ENCODE measurements at places on chromosomes 1 and 21.

- DNase-seq, result no peak
Measured at GRCh38 chr1:159925719-159926078, 392 bp upstream of the TAGLN2 start.

DNA sequence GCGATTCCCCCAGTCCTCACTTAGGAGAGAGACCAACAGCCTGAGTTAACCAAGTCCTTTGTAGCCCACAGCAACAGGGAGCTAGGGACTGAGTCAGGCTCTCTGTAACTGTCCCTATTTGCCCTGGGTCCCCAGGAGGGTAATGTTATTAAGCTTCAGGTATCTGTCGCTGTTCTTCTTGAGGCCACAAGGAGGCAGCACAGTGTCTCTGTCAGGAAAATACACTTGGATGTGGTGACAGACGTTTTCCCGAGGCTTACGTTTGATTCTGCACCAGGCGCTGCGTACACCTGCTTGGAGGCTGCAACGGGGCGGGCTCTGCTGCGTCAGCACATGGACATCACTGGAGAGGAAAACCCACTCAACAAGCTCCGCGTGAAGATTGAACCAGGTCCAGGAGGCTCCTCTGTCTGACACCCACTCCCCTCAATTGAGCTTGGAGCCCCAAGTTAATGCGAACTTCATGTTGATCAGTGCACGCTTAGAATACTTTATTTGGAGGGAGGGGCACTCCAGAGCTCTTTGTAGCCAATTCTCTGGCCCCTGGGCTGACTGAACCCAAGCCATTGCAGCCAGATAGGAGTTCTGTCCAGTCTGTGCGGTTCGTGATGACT is 10.7 kb upstream of the ELF3 start:
- no peak for DNase-seq

DNA sequence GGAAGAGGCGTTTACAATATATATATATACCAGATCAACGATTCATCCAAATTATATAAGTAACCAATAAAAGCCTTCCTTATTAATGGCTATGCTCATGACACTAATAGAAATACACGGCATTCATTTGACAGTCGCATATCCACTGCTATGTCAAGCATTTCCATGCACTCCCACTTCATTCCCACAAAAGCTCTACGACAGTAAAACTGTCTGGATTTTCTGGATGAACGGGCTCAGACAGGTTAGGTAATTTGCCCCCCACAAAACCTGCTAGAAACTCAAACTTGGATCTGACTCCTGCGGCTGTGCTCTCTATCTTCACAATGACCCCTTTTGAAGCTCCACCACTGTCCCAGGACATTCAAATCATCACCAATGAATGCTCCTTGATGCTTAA is 11.4 kb downstream of the DNAJC11 start:
- no peak for DNase-seq

GRCh38 chr1:205748403-205749233 is 1.4 kb downstream of the NUCKS1 start:
- DNase-seq, result peak; percentile 71

DNA sequence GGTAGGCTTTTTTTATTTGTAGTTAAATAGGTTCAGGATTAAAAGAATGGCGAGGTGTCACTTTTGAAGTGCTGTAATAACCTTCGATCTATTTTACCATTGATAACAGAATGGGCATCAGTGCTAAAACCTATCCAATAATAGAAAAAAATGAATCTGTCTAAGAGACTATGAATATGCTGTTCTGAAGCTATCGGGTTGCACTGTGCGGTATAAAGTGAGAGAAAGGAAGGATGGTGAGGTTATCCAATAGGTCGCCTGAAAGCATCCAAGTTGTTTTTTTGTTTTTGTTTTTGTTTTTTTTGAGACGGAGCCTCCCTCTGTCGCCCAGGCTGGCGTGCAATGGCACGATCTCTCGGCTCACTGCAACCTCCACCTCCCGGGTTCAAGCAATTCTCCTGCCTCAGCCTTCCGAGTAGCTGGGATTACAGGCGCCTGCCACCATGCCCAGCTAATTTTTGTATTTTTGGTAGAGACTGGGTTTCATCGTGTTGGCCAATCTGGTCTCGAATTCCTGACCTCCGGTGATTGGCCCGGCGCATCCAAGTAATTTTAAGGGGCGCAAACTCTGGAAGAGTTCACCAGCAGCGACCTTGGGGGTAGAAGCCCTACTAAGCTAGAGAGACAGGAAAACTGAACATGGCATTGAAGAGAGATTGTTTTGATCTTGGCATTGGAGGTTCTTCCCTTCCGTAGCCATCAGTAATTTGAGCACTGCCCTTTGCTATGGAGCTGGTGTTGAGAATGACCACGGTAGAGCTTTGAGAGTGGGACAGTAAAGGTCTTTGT is 8.7 kb upstream of the MDM4 start:
- no peak for DNase-seq

DNA sequence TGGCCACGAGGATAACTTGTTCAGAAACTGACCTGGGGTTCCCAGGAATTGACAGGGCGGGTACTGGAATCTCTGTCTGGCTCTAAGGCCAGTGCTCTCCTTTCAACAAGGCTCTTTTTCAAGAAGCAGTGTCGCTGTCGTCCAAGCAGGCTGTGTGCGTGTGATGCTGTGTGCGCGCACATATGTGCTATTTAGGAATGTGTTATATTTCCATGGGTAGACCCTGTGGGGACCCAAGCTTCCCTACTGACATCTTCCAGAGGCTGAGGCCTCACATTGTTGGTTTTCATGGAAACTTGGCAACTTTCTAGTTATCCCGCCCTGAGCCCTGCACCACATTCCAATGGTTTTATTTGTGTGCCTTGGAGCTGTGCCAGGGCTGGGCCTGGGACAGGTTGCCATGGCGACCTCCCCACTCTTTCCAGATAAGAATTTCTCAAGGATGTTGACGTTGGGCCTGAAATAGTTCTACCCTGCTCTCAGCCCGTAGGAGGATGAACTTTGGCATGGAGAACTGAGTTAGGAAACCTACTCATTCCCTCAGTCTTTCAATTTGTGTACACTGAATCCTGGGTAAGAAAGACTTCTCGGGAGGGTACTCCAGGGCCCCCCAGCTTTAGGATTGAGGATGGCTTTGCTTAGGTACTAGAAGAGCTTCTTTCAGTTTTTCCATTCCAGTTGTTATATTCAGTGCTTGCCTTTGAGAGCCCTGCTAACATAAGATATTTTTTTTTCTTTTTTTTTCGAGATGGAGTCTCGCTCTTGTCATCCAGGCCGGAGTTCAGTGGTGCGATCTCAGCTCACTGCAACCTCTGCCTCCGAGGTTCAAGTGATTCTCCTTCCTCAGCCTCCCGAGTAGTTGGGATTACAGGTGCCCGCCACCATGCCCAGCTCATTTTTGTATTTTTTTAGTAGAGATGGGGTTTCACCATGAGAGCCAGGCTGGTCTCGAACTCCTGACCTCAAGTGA is 38.8 kb upstream of the SRSF10 start:
- DNase-seq, result peak; percentile 87
